ENCODE measurements at places on chromosomes 3 and 15.

DNA sequence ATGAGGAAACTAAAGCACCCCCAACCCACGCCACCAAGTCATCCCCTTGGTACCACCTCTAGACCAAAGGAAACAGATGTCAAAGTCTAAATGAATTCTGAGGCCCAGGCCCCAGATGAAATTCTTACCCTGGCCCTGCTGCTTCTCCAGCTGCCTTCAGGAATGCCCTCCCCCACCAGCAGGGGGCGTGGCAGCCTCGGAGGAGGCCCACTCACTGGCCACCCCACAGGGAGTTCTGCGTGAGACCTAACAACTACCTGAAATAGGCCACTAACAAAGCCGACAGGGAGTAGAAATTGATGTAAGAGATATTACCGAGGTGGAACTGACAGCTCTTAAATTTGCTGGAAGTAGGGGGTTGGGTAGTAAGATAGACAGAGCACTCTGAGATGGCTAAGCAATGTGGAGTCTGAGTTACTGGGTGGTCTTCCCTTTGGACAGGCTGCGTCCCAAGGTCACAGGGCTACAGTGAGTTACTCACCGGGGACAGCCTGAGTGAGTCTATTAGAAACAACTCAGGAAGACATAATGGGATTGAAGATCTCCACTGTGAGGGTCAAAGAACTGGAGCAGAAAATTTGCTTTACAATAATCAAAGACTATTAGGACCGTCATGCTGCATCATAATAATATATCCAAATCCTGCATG lies 240.7 kb downstream of the SHOX2 start:
- no peak for DNase-seq

DNA sequence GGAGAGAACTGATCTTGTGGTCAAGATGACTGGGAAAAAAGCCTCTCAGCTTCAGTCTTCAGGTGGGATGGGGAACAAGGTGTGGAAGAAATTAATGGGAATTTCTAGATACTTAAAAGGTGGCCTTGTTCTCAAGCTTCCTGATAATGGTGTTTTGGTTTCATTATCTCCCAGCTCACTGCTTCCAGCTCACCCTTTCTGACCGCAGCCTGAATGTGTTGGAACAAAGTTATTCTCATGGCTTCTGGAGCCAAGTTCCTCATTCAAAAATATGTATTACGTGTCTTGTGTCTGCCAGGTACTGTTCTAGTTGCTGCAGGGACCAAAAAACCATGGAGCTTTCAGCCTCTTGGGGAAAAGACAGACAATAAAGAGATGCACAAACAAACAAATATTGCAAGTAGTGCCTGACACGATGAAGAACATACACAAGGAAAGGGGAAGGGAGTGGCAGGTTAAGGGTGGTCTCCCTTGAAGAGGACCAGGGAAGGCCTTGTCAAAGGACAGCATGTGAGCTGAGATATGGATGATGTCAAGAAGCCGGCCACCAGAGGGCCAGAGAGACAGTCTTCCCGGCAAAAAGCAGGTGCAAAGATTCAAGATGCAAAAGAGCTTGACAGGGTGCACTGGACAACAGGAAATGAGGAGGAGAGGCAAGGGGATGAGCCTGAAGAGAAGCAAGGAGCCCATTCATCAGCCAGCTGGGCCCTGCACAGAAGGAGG lies 35.5 kb downstream of the ARRDC4 start:
- DNase-seq, result no peak

DNA sequence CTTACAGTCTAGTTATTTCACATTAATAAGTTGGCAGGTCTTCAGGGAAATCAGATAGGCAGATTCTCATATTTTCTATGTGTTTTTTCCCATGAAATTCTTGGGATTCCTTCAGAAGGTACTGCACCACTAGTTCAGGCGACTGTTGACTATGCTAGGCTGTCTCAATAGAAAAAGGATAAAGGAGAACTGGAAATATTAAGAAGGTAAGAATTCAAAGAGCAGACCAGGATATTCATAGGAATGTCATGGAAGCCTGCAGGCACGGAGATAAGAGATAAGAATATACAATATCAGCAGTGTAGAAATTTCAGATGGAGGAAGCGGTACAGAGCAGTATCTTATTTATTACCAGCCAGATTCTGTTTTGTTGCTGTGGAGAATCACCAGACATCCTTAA lies 432.1 kb upstream of the MDFIC2 start:
- DNase-seq, result no peak

DNA sequence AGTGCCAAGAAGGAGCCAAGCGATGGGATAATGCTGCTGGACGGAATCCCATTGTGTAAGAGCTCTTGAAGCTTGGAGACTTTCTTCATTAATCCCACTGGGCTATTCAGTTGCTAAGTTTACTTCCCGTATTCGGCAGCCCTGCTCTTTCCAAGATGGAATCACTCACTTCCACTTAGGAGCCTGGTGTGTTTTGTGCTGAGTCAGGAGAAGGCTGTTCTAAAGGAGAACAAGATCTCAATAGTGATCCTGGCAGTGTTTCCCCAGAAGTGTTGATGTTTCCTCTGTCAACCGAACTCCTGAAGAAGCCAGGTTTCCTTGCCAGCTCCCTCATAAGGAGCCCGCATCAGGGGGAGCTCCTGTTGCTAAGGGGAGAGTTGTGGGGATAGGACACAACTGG lies 270.2 kb upstream of the CHRM5 start:
- no peak for DNase-seq

- DNase-seq, result no peak
These were observed 17.5 kb downstream of the TBC1D5 start for GRCh38 chr3:17724948-17725347.

DNA sequence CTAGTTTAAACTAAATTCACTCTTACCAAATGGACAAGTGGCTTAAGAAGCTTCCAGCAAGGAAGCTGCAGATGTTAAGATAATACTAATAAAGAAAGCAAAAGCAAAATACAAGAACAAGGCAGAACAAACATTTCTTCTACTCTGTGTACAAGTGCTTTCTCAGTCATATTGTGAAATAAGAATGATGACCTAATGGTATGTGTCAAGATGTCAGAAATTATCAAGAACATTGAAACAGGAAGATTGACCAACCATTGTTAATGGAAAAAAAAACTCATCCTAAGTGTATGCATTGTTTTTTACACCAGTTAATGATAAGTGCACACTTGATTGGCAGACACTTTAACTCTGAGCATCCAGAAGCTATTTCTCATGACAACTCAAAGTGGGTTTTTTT lies 65.4 kb upstream of the P2RY1 start:
- DNase-seq, result no peak

DNA sequence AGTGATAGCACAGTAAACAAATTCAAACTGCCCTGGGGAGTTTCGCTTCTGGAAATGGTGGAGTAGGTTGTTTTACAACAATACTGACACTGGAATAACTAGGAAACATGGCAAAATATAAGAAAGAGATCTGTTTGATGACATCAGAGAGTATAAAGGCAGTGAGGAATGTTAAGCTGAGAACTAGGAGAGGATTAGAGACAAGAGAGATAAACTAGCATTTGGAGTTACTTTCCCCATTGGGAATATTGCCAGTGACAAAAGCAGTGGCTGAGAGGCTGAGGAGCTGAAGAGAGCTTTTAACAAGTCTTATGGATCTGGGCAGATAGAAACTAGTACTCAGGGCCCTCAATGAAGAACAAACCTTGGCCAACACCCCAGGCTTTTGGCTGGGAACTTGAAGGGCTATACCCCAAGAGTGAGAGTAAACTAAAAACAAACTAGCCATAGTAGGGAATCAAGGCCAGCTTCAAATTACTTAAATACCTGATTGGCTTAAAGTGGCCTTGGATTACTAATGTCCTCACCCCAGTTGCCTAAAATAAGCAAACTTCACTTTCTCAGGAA lies 280.4 kb downstream of the KLF13 start:
- DNase-seq, result no peak

DNA sequence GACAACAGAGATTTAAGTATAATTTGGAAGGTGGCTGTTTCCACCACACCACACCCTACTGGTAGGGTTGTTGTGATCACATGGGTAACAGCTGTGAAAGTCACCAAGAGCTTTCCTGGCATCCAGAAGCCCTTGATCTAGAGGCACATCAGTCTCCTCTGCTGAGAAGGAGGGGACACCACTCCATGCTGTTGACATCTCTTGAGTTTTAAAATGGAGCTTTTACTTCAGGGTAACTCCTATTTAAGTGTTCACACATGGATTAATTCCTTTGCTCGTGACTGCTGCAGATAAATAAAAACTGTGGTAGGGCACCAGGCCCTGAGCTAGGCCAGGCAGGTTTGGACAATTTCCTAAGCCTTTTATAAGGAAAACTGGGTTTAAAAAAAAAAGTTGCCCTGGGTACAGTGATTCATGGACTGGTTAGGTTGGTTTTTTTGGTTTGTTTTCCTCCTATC lies 7.5 kb downstream of the EXOSC7 start:
- DNase-seq, result no peak

DNA sequence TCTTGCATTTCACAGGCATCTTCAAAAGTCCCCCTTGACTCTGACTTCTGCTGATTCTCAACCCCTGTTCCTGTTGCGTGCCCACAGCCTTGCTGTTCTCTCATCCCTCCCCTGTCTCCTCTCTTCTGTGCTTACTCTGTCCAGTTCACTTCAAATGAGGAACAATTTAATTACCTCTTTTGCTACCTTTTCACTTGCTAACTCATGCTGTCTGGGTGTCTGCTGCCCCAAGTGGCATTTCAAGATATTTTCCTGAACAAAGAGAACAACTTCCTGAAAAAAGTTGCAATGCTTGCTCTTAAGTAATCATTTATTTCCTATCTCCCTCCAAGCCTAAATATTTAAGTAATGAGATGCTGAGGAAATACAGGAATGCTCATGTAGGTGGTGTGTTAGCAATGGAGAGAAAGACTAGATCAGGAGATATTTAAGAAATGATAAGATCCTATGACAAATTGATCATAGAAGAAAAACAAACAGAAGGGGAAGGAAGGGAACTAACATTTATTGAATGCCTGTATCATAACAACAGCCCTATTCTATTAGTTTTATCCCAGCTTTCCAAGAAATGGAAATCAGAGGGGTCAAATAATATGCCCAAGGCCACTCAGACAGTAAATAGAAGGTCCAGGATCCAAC lies 42.2 kb downstream of the SV2B start:
- DNase-seq, result no peak

DNA sequence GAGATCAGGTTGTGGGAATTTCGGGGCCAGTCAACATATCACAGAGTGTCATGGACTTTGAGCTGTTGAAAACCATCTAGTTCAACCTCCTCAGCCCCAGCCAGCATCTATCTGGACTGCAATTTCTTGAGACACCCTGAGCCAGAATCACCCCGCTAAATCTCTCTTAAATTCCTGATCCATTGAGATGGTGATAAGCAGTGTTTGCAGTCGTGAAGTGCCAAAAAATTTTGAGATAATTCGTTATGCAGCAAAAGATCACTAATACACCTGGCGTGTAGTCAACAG lies 29.3 kb downstream of the TMED3 start:
- DNase-seq, result no peak

GRCh38 chr3:141392416-141392815 lies 24.1 kb downstream of the ZBTB38 start:
- DNase-seq, result no peak

DNA sequence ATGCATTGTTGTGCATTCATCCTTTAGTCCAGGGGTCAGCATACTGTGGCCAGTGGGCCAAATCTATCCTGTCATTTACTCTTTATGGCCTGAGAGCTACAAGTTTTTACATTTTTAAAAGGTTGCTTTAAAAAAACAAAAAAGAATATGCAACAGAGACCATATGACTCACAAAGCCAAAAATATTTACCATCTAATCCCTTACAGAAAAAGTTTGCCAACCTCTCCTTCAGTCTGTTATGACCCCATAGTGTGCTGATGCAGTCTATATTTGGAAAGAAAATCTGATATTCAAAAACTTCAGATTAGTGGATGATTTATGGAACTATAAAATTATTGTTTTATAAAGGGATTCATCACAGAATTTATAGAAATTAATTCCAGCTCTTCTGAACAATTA lies 237.5 kb upstream of the IL12A start:
- no peak for DNase-seq

GRCh38 chr3:50807266-50807665 lies 132.5 kb downstream of the DOCK3 start:
- no peak for DNase-seq

DNA sequence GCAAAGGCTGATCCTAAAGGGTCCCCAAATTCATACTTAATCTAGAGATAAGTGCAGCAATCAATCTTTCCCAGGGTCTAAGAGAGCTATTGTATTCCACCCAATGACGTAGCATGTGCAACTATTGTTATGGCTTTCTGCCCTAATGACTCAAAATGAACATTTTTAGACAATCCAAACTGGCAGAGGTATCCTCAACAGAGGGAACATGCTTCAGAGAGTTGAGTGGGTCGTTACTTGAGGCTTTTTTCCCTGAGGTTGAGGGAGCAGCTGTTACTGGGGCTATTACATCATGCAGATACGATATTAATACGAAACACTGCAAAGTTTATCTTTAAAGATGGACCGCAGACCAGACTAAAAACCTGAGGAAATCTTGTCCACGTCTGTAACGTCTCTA lies 278.3 kb upstream of the WNT5A start:
- DNase-seq, result no peak

- no peak for DNase-seq
These were observed 194.2 kb downstream of the PLCL2 start for GRCh38 chr3:17078926-17079465.

- no peak for DNase-seq
These were observed 412.8 kb upstream of the TGFBR2 start for GRCh38 chr3:30193625-30194044.

DNA sequence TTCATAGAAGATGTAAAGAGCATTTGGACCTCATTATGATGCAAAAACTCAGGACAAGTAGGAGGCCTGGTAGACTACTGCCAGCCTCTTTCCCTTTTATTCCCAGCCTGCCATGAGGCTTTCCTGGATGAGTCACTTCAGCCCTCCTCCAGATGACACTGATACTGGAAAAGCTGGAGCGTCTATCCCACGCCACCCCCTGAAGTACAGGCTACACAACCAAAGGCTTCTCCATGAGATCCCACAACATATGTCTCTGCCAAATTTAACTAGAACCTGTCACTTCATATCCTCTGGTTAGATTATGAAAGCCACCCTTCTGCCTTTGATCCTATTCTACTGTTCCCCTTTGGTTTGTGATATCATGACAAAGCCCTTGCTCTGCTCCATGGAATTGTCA lies 56.1 kb upstream of the CPNE4 start:
- peak; percentile 10 for DNase-seq

- no peak for DNase-seq
These were observed 287.6 kb upstream of the STT3B start for GRCh38 chr3:31244929-31245817.
